ENCODE measurements at places on chromosomes 13 and 19. TPM values are rescaled to one million over a fixed set of nuclear protein-coding genes. Genes with fewer than 3 reads are reported as not detected.

The CEACAM3 gene
- total RNA-seq: not detected

The LILRA1 gene
- not detected for total RNA-seq

The ZNF99 gene
- total RNA-seq: not detected

The NLRP9 gene
- total RNA-seq: not detected

The TLE6 gene
- 2.4 TPM for total RNA-seq

The ZNF813 gene
- total RNA-seq: 4.3 TPM

The C19orf73 gene
- 0.83 TPM for total RNA-seq

The CD70 gene
- total RNA-seq: not detected

The SIGLEC10 gene
- not detected for total RNA-seq

The ZNF536 gene
- total RNA-seq: 0.09 TPM

The TEX29 gene
- total RNA-seq: 0.09 TPM

The MCEMP1 gene
- not detected for total RNA-seq

The GJA3 gene
- 0.57 TPM for total RNA-seq

The RBM42 gene
- total RNA-seq: 34.0 TPM

The URAD gene
- total RNA-seq: not detected

The ZNF221 gene
- total RNA-seq: 7.4 TPM

The ZNF534 gene
- not detected for total RNA-seq

The CYP2S1 gene
- total RNA-seq: 17.8 TPM

The DPF1 gene
- total RNA-seq: 0.57 TPM

The PLK5 gene
- not detected for total RNA-seq

The PODNL1 gene
- 2.1 TPM for total RNA-seq

The C1QTNF9B gene
- 0.28 TPM for total RNA-seq

The SPRED3 gene
- total RNA-seq: 0.71 TPM

The CA11 gene
- total RNA-seq: 0.43 TPM

The AZU1 gene
- total RNA-seq: 0.18 TPM

The ZNF581 gene
- total RNA-seq: 23.9 TPM

The LILRA5 gene
- total RNA-seq: not detected

The IGFLR1 gene
- total RNA-seq: 1.00 TPM

The OVOL3 gene
- not detected for total RNA-seq

The OSCAR gene
- 0.18 TPM for total RNA-seq

The CGB2 gene
- not detected for total RNA-seq

The RXFP2 gene
- total RNA-seq: not detected

The PSG2 gene
- not detected for total RNA-seq

The C1QTNF9 gene
- total RNA-seq: not detected

The CGB7 gene
- total RNA-seq: 0.09 TPM
